ENCODE measurements at places on chromosomes 2 and 18.

DNA sequence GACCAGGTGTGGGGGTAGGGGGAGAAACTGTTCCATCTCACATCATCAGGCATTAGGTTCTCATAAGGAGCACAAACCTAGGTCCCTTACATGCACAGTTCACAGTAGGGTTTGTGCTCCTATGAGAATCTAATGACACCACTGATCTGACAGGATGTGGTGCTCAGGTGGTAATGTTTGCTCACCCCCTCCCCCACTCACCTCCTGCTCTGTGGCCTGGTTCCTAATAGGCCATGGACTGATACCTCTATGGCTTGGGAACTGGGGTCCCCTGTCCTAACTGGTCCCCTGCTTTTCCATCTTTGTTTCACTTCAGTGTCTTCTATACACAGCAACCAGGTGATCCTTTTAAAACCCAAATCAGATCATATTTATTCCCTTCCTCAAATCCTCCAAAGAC lies 267.8 kb downstream of the TNS1 start:
- DNase-seq = no peak

GRCh38 chr2:144052083-144052482 lies 467.8 kb downstream of the ZEB2 start:
- no peak for DNase-seq

DNA sequence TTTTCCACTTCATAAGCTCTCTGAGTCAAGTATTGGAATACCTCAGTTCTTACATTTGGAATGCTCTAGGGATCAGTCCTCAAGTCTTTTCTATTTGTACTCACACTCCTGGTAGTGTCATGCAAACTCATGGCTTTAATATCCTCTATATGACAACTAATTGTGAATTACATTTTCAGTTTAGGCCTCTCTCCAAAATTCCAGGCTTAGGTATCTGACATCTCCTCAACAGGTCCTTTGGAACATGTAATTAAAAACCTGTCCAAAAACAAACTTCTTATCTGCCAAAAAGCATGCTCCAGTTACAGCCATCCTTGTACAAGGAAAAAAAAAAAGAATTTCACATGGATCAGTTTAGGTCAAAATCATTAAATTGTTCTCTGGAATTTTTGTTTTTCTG lies 1336.2 kb upstream of the NRXN1 start:
- DNase-seq = no peak

- DNase-seq = no peak
These were observed 81.3 kb downstream of the NEURL3 start for GRCh38 chr2:96423828-96424227.

DNA sequence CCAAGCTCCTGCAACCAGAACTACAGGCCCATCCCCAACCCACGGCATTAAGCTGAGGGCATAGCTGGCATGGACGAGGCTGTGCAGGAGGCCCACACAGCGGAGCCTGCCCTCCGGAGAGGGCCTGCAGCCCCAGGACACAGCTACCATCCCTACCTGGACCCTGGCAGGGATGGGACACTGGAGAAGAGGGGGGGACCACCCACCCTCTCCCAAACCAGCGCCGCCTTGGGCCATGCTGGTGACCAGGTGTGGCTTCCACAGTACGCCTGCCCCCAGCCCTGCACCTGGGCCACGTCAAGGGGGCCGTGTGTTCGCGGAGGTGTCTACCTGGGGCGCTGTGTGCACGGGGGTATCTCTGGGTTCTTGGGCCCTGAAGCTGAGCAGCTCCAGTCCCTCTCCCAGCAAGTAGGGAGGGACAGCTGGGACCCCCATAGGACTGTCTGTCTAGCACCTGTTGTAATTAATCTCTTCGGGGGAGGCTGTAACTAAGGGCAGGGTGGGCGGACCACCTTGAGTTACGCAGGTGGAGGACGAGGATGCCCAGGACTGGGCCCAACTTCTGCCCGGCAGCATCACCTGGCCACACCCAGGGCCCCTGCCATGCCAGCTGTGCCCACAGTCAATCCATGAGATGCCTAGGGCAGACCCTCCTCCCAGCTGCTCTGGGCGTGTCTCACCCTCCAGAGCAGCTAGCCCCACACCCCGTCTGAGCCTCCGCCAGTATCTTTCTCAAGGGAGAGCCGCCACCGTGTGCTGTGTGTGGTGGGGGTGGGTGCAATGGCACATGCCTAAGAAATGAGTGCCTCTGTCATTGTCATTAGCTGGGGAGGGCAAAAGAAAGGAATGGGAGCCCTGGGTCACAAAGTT lies 18.3 kb downstream of the HS6ST1 start:
- no peak for DNase-seq

DNA sequence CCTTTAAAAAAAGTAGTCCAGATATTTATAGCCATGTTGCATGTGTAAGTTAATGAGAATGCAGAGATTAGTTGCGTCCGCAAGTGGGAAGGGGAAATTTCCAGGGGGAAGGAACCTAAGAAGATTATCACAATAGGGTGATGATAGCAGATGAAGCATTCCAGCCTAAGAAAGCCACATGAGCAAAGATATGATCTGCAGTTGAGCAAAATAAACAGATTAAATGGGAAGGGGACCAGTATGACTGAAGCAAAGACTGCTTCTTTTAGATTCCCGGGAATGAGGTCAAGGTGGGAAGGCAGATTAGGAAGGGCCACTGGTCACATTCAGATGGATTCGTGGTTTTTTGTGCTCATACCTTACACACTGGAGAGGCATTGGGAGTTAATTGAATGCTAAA lies 154.6 kb upstream of the CDH2 start:
- DNase-seq = no peak

DNA sequence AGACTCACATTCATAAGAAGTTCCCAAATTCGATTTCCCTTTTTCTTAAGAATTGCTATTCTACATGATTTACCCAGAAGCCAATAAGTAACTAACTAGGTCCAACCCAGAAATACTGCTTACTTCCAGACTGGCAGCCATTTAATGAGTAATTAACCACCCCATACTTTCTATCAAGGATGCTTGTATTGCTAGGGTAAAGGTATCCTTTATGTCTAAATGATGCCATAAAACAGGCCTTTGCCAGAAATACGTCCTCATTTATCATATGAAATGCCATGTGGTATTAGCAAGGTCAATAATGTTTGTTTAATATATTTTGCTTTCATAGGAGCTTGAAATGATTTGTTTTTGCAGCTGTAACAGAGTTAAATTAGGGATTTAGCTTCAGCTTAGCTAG lies 56.1 kb downstream of the PLEKHM3 start:
- no peak for DNase-seq

DNA sequence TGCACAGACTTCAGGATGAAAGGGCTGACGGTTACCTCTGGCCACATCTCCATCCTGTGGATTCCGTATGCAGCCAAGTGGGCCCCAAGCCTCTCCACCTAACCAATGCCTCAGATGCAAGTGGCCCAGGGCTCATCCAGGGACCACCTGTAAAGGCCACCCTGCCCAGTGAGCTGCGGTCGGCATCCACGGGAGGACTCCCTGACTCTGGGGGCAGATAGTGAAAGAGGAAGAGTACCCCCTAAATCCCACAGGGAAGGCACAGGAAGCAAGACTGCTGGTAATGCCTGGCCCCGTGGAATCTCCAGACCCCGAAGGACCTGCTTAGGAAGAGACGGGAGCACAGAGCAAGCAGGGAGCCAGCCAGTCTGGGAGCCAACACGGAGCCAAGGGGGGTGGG lies 11.2 kb upstream of the TPO start:
- no peak for DNase-seq

DNA sequence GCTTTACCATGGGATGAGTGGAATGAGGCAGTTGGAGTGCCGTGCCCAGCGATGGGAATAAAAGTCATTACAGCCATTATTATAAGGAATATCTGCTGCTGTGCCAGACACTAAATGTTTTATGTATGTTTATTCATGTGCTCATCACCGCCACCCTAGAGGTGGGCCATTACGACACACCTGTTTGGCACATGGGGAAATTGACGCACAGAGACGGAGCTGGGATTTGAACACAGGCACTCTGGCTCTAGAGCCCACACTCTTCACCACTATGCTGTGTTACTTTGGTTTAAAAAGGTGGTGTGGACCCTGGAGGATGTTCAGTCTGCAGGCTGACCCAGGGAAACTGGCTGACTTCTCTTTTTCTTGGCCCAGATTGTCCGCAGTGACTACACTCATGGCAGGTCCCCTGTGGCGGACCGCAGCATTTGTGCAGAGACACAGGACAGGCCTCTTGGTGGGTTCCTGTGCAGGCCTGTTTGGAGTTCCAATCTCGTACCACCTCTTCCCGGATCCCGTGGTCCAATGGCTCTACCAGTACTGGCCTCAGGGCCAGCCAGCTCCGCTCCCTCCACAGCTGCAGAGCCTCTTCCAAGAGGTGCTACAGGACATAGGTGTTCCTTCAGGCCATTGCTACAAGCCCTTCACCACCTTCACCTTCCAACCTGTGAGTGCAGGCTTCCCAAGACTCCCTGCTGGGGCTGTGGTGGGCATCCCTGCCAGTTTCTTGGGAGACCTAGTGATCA lies 1.6 kb downstream of the TMEM177 start:
- no peak for DNase-seq

DNA sequence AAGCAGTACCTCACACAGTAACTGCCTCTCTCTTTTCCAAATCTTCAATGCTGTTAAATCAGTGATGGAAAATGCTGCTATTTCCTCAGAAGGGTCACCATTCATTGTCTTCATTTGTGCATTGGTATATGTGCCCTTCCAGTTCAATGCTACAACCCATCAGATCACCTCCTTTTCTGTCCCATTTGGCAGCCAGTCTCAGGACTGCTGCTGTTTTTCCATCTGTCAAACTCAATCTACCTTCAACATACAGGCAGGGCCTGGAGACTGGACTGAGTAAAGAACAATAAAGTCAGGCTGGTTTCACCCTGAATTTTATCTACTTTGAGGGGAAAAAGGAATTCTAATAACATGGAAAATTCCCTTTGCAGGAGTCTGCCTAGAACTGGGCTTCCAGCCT lies 17.9 kb downstream of the ZNF385B start:
- no peak for DNase-seq
